IMR-90 (cell line): ENCODE measurements at places on chromosomes 7 and 10.

GRCh38 chr7:136698231-136698630, 170.2 kb upstream of the CHRM2 start:
- DNase-seq = no peak

DNA sequence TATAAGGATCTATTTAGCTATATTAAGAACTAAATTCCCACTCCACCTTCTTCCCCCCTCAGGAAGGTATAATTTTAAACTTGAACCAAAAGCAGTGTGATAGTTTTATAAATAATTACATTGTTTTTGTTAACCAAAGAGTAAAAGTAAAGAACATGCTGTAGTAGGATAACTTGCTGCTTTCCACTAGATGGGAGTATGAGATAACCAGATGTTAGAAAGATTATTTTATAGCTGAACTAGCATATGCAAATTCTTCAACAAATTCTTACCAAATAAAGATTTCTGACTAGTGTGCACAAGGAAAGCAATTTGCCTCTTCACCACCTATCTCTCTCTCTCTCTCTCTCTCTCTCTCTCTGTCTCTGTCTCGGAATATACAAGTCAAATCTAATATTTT, 31.8 kb downstream of the TES start:
- DNase-seq = peak; percentile 51

GRCh38 chr10:44978570-44979280, at the start of gene DEPP1:
DEPP1 (minus strand) TSS chr10:44978809; CDS start chr10:44978030, 779 bp downstream.
- DNase-seq = peak; percentile 93

DNA sequence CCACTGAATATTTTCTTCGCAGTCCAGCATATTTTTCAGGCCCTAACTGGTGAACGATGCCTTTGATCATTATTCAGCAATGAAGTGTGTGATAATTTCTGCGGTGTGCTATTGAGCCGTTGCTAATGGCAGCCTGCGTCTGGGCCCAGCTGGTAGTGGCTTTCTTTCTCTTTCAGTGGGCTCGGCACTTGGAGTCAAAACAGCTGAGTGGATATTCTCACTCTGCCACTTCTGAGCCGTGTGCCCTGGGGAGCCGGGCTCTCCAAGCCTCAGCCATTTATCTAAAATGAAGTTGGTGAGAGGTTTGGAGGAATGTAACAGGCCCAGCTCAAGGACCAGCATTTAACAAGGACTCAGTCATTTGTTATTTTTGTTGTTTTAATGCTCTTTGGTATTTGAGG, 87.5 kb upstream of the IFRD1 start:
- DNase-seq = no peak

GRCh38 chr7:151790830-151791620, 85.9 kb downstream of the PRKAG2 start:
- DNase-seq = no peak
